Spinal cord (tissue), 10 donors: ENCODE measurements at places on chromosomes 7 and 10.
A peak's percentile ranks its signal among the peaks of the same experiment; 100 is the strongest.

DNA sequence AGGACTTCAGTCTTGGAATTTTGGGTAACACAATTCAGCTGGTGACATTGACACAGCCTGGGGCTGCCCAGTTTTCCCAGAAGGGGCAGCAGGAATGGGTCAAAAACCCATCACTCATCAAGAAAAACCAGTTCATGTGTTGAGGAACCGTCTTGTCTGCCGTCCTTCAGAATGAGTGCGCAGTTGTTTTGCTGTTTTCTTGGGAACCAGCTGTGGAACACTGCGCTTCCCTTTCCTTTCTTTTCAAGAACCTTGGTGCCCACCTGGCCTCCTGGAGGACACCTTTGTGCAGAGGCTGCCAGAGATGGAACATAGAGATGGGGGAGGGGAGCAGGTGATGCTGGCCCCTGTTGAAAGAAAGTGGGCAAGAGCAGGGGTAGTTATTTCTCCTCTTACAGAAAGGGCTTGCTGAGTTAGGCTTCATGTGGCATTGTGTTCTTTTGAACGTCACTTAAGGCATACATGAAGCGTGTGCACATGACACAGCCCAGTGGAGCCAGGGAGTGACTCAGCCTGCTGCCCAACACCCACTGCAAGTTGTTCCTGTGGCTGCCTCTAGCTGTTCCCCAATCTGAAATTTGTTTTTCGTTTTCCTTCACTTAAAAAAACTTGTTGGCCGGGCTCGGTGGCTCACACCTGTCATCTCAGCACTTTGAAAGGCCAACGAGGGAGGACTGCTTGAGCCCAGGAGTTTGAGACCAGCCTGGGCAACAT lies 87.4 kb upstream of the TNS3 start:
- H3K36me3 ChIP-seq = no peaks in the 10 kb centered on the region
- peaks cover 7% of the 10 kb centered on the region for H3K4me1 ChIP-seq
- H3K27me3 ChIP-seq = no peaks in the 10 kb centered on the region
- no peak overlapping the region for H3K4me3 ChIP-seq
- H3K27ac ChIP-seq = no peak overlapping the region

- H3K4me3 ChIP-seq = no peak overlapping the region
- H3K27me3 ChIP-seq = peaks cover 8% of the 10 kb centered on the region
- H3K36me3 ChIP-seq = peaks cover 5% of the 10 kb centered on the region
- H3K4me1 ChIP-seq = peaks cover 13% of the 10 kb centered on the region
These were observed 42.6 kb downstream of the ZNF273 start for GRCh38 chr7:64945503-64946175.

- peaks cover 2% of the 10 kb centered on the region for H3K36me3 ChIP-seq
- DNase-seq = no peak
- H3K27ac ChIP-seq = no peak overlapping the region
- H3K27me3 ChIP-seq = no peaks in the 10 kb centered on the region
- no peaks in the 10 kb centered on the region for H3K4me1 ChIP-seq
- H3K4me3 ChIP-seq = no peak overlapping the region
These were observed 10.0 kb upstream of the IFIT5 start for GRCh38 chr10:89404104-89405047.

GRCh38 chr7:42476255-42476654 lies 239.2 kb upstream of the GLI3 start:
- no peak overlapping the region for H3K27ac ChIP-seq
- DNase-seq = no peak
- H3K4me3 ChIP-seq = no peak overlapping the region
- no peaks in the 10 kb centered on the region for H3K27me3 ChIP-seq
- no peaks in the 10 kb centered on the region for H3K4me1 ChIP-seq
- H3K36me3 ChIP-seq = no peaks in the 10 kb centered on the region

GRCh38 chr7:16881844-16882243 lies at the start of gene AGR3:
Gene AGR3 (minus strand): TSS chr7:16881983. CDS start chr7:16878618, 3,365 bp downstream.
- no peaks in the 10 kb centered on the region for H3K36me3 ChIP-seq
- no peak for DNase-seq
- H3K27me3 ChIP-seq = no peaks in the 10 kb centered on the region

GRCh38 chr10:21385996-21386585 lies 139.4 kb downstream of the SKIDA1 start:
- no peaks in the 10 kb centered on the region for H3K36me3 ChIP-seq
- H3K4me3 ChIP-seq = no peak overlapping the region
- no peaks in the 10 kb centered on the region for H3K4me1 ChIP-seq
- H3K27ac ChIP-seq = peak overlapping the region; percentile 57
- DNase-seq = no peak

DNA sequence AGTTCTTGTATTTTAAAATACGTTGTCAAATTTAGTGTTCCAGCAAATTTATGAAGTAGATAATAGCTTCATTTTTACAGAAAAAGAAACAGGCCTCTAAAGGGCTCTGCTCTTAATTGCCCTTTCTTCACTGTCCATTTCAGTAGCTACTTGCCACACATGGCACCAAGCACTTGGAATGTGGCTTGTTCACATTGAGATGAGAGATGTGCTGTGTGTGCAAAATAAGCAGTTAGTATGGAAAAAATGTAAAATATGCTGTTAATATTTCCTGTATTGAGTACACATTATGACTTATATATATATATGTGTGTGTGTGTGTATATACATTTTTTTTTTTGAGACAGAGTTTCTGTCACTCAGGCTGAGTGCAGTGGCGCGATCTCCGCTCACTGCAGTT lies 19.5 kb downstream of the RBM33 start:
- H3K36me3 ChIP-seq = no peaks in the 10 kb centered on the region
- no peak overlapping the region for H3K4me3 ChIP-seq
- H3K27ac ChIP-seq = no peak overlapping the region
- H3K27me3 ChIP-seq = no peaks in the 10 kb centered on the region

DNA sequence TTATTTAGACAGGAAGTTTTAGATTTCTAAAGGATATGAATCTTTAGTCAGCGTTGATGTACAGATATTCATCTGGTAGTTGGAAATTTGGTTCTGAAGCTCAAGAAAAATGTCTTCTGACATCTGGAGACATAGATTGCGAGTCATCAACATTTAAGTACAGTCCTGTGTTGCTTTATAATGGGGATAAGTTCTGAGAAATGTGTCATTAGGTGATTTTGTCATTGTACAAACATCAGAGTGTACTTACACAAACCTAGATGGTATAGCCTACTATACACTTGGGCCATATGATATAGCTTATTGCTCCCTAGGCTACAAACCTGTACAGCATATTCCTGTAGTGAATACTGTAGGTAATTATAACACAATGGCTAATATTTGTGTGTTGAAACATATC lies 49.6 kb upstream of the UBN2 start:
- H3K4me1 ChIP-seq = no peaks in the 10 kb centered on the region
- no peaks in the 10 kb centered on the region for H3K27me3 ChIP-seq
- H3K27ac ChIP-seq = no peak overlapping the region

DNA sequence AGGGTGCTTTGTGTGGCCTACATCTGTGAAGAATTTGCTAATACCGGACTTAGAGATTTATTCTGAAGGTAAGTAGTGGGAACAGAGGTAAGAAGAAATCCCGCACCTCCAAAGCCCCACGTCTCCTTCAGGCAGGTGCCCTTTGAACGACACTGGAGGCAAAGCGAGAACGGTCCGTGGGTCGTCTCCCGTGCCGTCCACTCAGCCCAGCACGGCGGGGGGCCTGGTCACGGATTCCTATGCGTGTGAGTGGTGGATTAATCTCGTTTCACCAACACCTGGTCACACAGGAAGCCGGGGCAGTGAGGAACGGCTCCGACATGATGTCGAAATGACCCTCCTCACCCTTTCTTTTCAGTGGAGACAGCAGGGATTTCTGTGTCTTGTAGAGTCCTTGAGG lies 21.0 kb upstream of the ZFAND2A start:
- H3K36me3 ChIP-seq = no peaks in the 10 kb centered on the region
- H3K27me3 ChIP-seq = peaks cover 7% of the 10 kb centered on the region
- H3K4me3 ChIP-seq = no peak overlapping the region
- H3K4me1 ChIP-seq = peaks cover 5% of the 10 kb centered on the region
- peak overlapping the region; percentile 45 for H3K27ac ChIP-seq

DNA sequence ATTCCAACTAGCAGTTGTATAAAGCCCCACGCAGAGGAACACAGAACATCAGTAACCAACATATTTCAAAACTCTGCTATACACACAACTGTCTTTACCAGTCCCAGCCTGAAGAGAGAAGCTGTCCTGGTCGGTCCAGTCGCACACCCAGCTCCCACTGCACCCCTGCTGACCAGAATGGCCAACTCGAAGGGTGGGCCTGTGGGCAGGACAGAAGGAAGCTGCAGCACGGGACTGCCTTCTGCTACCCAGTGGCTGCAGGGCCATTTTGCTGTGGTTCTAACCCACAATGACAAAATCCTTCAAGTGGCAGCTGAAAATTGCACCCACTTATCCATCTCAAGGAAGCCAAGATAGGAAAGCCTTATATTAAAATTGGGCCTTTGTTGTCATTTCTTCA lies 48.2 kb downstream of the GSDME start:
- H3K4me3 ChIP-seq = no peak overlapping the region
- peaks cover 23% of the 10 kb centered on the region for H3K4me1 ChIP-seq
- DNase-seq = no peak
- H3K27me3 ChIP-seq = no peaks in the 10 kb centered on the region

GRCh38 chr7:18667466-18667865 lies 171.9 kb downstream of the HDAC9 start:
- H3K4me1 ChIP-seq = no peaks in the 10 kb centered on the region
- H3K27me3 ChIP-seq = no peaks in the 10 kb centered on the region
- H3K4me3 ChIP-seq = no peak overlapping the region

DNA sequence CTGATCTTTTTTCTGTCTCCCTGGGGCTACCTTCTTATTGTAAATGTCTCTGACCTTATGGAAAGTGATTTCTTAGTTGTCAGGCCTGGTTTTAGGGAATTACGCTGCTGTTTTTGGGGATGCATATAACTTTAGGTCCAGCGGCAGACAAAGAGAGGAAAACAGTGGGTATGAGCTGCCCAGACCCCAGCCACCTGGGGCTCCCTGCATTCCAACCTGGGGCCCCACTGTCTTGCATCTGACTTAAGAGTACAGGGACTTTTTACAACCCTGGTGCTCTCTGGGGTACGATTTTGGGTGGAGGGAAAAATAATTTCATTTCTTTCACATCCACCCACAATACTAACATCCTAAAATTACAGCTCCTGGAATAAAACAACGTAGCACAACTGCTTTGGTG lies 119.4 kb downstream of the PRPF18 start:
- H3K27ac ChIP-seq = no peak overlapping the region
- peak overlapping the region; percentile 56 for H3K4me3 ChIP-seq
- DNase-seq = no peak

DNA sequence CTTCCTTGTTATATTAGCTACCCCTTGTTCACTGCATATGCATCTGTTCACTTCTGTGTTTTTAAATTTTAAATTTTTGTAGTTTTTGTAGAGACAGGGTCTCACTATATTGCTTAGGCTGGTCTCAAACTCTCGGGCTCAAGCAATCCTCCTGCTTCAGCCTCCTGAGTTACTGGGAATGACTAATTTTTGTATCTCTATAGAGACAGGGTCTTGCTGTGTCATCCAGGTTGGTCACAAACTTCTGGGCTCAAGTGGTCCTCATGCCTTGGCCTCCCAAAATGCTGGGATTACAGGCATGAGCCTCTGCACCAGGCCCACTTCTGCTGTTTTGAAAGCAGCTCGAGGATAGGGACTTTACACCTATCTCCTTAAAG lies 64.6 kb downstream of the PRTFDC1 start:
- H3K4me1 ChIP-seq = no peaks in the 10 kb centered on the region
- H3K36me3 ChIP-seq = no peaks in the 10 kb centered on the region
- H3K27me3 ChIP-seq = no peaks in the 10 kb centered on the region
- no peak for DNase-seq
- H3K4me3 ChIP-seq = no peak overlapping the region

DNA sequence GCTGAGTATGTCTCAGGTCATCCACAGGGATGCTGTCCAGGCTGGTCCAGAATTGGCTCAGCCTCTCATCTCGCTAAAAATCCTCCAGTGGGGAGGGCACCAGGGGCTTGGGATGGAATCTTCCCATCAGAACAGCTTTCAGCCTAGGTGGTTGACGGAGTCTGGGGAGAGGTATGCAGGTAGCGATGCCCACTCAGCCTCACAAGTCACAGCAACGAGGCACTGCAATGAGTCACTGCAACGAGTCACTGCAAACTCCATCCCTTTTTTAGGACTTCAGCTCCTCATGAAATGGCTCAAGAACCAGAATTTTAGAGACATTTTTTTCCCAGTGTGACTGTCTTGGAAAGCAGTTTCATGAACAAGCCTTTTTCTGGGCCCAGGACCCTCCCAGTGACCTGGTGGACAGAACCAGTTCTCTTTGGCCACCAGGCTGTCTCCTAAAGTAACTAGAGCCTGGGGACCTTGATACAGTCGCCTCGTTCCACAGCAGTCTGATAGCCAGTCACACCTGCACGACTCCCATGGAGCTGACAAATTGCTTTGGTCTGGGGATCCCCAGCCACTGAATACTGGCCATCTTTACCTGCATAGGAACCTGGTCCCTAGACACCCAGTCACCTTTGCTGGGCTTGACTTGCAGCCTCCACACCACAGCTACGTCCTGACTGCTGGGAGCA lies 41.3 kb upstream of the PPP2R2D start:
- no peak overlapping the region for H3K4me3 ChIP-seq
- no peaks in the 10 kb centered on the region for H3K27me3 ChIP-seq
- no peak for DNase-seq
- no peak overlapping the region for H3K27ac ChIP-seq
- H3K36me3 ChIP-seq = no peaks in the 10 kb centered on the region

- DNase-seq = peak; percentile 73
- H3K27me3 ChIP-seq = no peaks in the 10 kb centered on the region
- H3K36me3 ChIP-seq = no peaks in the 10 kb centered on the region
- H3K4me1 ChIP-seq = peaks cover 2% of the 10 kb centered on the region
- H3K27ac ChIP-seq = no peak overlapping the region
These were observed 72.4 kb downstream of the ABCC2 start for GRCh38 chr10:99854860-99855259.

GRCh38 chr7:55265836-55266642 lies 99.1 kb upstream of the LANCL2 start:
- H3K27ac ChIP-seq = no peak overlapping the region
- no peaks in the 10 kb centered on the region for H3K27me3 ChIP-seq
- H3K4me1 ChIP-seq = no peaks in the 10 kb centered on the region
- DNase-seq = no peak
- no peak overlapping the region for H3K4me3 ChIP-seq

- H3K4me3 ChIP-seq = no peak overlapping the region
- no peaks in the 10 kb centered on the region for H3K36me3 ChIP-seq
- H3K27ac ChIP-seq = no peak overlapping the region
- no peaks in the 10 kb centered on the region for H3K4me1 ChIP-seq
- DNase-seq = peak; percentile 31
- H3K27me3 ChIP-seq = peaks cover 4% of the 10 kb centered on the region
These were observed 18.7 kb upstream of the CBLL1 start for GRCh38 chr7:107725138-107725740.
